ENCODE measurements at places on chromosomes 2 and 18.

GRCh38 chr2:96109931-96110511 lies 6.3 kb downstream of the ADRA2B start:
- DNase-seq, result no peak

- DNase-seq, result no peak
Observed at GRCh38 chr2:37737507-37737906, 66.1 kb upstream of the CDC42EP3 start.

GRCh38 chr18:63878925-63879324 lies 8.6 kb upstream of the SERPINB2 start:
- no peak for DNase-seq

DNA sequence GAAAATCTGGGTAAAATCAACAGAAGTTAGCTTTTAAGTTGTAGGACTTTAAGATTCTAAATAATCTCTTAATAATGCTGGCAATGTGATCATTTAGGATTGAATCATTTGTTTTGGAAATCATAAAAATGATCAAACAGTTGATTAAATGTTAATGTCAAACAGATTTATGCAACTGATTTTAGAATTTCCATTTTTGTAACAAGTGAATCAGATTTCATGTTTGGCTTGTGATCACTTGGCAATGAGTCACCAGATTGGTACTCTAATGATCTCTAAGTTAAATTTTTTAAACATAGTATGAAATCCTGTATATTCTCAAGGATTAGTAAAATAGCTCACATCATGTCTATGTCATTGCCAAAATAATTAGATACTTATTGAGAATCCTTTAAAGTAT lies 50.1 kb upstream of the UNC80 start:
- DNase-seq, result no peak

DNA sequence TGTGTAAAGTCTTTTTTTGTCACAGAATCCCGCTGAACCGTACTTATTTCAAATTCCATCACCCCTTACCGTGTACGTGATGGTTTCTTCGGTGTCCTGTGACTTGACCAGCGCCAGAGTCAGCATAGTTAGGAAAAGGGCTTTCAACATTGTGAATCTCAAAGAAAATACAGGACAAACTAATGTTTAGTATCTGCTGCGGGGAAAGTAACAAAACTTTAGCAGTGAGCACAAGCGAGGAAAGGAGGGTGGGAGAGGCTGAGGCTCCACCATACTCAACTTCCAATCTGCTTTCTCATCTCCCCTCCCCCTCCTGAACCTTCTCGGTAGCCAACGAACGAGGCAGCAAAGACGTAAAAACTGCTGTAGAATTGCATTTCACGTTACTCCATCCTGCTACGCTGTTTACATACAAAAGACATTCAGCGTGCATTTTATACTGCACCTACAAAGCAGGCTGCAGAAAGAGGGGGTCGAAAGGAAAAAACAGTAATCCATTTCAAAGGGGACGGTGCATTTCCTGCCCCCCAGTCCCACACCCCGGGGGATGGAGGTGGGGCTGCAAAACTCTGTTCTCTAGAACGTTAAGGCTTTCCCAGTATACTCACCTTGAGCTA lies 1.2 kb downstream of the EFEMP1 start:
- DNase-seq, result no peak

DNA sequence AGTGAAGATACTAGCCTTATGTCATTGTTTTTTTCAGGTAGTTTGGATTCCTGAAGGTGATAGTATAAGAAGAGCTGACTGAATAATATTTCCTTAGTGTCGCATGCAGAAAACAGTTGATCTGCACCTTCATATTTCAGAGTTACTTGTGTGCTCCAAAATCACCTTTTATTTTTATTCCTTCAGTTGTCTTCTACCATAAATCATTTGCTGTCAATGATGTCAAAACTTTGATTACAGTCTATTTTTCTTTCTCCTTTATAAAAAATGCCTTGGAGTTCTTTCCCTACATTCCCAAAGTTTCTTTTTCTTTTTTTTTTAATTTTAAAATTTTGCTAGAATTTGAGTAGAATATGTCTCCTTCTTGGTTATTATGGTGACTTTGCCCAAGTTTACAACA lies 142.3 kb downstream of the GULP1 start:
- no peak for DNase-seq

- no peak for DNase-seq
Observed at GRCh38 chr18:7084080-7085065, 33.2 kb downstream of the LAMA1 start.

- no peak for DNase-seq
Observed at GRCh38 chr2:235744161-235744560, 250.3 kb downstream of the AGAP1 start.

- no peak for DNase-seq
Observed at GRCh38 chr18:55318951-55319441, 269.0 kb downstream of the TCF4 start.

DNA sequence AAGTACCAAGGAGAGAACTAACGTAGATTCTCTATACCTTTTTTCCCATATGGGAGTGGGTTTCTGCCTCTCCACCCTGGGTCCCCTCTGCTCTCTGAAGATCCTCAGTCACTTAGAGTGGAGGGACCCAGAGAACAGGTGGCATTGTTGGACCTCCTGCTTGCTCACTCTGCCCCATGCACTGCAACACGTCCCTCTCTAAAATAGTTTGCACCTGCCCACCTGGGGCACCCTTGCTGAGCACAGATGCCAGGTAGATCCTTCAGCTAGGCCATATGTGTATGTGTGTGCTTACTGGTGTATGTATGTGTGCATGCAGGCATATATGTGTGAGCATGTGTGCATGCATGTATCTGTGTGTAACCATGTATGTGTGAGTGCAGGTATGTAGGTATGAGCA lies 2.2 kb downstream of the IL36RN start:
- DNase-seq, result no peak

DNA sequence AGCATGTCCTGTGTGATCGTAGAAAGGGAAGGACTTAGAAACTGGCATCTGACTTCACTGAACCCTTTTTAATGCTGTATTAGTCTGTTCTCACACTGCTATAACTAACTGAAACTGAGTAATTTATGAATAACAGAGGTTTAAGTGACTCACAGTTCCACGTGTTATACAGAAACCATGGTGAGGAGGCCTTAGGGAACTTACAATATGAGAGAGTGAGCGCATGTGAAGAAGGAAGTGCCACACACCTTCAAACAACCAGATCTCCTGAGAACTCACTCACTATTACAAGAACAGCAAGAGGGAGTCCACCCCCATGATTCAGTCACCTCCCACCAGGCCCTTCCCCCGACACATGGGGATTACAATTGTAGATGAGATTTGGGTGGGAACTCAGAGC lies 811.3 kb downstream of the CPS1 start:
- DNase-seq, result no peak

GRCh38 chr2:113185664-113186432 lies 12.1 kb downstream of the PSD4 start:
- no peak for DNase-seq

Measured in stimulated activated CD4-positive, alpha-beta T cell treated with anti-CD3 and anti-CD28 coated beads, Interleukin-2, amount 100 ng/mL, for 24 hours (primary cell).